Upper lobe of left lung (tissue), 6 donors: ENCODE measurements at places on chromosomes 12 and 14. TPM values are rescaled to one million over a fixed set of nuclear protein-coding genes. Genes with fewer than 3 reads are reported as not detected.

Gene IRAK3
- total RNA-seq = 39.0 TPM

Gene DAAM1
- total RNA-seq = 65.0 TPM

Gene SMCO3
- 1.1 TPM for total RNA-seq

Gene TAS2R31
- total RNA-seq = 2.5 TPM

GRCh38 chr12:63037746-63038712, 103.1 kb upstream of the PPM1H start:
- DNase-seq = no peak

GRCh38 chr12:75834591-75834990, 197.0 kb downstream of the PHLDA1 start:
- DNase-seq = no peak

- no peak for DNase-seq
Measured at GRCh38 chr12:89494411-89495231, 30.0 kb downstream of the GALNT4 start.

- no peak for DNase-seq
Measured at GRCh38 chr14:53023325-53023724, 72.5 kb upstream of the FERMT2 start.

GRCh38 chr12:68028647-68029046, 39.4 kb downstream of the IFNG-AS1 start:
- no peak for DNase-seq

DNA sequence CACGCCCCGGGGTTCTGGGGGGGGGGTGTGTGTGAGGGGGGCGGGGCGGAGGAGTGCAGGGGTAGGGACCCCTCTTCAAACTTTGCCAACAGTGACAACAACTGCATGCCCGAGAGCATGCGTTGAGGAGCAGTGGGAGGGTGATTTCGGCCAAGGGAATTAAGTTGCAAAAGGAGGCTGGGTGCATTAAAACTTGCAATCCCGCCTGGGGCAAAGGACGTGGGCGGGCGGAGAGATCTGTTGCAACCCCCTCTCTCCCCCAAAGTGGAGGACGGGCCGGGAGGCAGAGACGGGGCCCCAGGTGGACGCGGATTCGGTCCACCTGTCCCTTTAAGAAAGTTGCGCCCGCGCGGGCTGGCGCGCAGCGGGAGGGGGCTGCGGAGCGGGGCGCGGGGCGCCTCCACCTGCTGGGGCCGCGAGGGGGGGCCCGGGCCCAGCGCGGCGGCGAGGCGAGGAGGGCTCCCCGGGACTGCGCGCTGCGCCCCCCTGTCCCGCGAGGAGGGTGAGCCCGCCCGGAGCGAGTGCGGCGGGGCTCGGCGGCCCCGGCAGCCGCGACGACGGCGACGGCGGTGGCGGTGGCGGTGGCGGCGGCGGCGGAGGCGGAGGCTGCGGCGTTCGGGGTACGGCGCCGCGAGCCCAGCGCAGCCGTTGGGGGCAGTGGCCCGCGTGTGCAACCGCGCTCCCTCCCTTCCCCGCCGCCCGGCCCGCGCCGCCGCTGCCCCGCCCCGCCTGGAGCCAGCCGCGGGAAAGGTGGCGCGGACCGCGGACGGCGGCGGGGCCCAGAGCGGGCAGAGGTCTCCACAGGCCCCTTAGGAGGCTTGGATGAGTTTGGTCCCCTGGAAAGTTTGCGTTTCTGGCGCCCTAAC, 530 bp upstream of the FOXN4 start:
- DNase-seq = no peak

- no peak for DNase-seq
Measured at GRCh38 chr14:26404927-26405326, 192.9 kb downstream of the NOVA1 start.

DNA sequence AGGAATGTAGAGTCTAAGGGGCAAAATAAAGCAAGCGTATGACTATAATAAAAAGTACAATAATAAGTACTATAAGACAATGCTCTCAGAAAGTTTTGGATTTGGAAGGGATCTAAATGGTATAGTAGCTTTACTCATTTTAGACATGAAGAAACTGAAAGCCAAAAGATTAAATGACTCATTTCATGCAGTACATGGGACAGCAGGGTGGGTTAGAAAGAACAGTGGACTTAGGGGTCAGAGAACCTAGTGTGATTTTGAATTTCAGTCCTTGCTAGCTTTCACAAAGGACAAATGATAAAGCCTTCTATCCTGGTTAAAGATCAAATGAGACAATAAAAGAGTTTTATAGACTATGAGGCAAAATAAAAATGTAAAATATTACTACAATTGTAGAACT, 6.8 kb upstream of the LEMD3 start:
- DNase-seq = no peak

DNA sequence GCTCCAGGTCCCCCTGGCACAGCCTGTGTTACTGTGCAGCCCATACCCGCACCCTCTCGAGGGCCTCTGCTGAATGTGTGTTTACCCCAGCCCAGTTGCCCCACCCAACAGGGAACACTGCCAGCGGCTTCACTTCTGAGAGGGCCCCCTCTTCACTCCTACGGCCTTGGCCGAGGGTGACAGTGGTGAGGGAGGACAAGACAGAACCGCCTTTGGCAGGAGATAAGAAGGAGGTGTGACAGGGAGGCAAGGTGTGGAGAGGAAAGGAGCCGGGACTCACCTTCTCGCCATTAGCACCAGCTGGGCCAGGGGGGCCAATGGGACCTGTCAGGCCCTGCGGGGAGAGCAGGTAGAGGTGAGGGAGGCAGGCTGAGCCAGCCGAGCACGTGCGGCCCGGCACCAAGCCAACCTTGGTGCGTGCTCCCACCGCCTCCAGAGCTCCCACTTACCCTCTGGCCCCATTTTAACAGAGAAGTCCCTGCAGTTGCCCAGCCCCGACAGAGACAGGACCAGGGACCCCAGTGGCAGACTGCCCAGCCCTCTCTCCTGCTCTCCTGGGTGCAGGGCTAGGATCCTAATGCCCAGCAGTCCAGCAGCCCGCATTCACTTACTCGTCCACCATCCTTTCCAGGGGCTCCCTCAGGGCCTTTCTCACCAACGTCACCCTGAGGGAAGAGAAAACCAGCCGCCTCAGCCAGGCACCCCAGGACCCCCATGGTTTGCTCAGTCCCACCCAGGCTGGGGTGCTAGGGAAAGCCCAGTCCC, 18.3 kb downstream of the TMEM106C start:
- no peak for DNase-seq

GRCh38 chr12:15924956-15925355, 13.8 kb downstream of the DERA start:
- DNase-seq = no peak
